ENCODE measurements at places on chromosomes 1 and 21. TPM values are rescaled to one million over a fixed set of nuclear protein-coding genes. Genes with fewer than 3 reads are reported as not detected.
A peak's percentile ranks its signal among the peaks of the same experiment; 100 is the strongest.

GRCh38 chr21:15730484-15731242 is 881 bp downstream of the USP25 start:
- peak; percentile 42 for DNase-seq

DNA sequence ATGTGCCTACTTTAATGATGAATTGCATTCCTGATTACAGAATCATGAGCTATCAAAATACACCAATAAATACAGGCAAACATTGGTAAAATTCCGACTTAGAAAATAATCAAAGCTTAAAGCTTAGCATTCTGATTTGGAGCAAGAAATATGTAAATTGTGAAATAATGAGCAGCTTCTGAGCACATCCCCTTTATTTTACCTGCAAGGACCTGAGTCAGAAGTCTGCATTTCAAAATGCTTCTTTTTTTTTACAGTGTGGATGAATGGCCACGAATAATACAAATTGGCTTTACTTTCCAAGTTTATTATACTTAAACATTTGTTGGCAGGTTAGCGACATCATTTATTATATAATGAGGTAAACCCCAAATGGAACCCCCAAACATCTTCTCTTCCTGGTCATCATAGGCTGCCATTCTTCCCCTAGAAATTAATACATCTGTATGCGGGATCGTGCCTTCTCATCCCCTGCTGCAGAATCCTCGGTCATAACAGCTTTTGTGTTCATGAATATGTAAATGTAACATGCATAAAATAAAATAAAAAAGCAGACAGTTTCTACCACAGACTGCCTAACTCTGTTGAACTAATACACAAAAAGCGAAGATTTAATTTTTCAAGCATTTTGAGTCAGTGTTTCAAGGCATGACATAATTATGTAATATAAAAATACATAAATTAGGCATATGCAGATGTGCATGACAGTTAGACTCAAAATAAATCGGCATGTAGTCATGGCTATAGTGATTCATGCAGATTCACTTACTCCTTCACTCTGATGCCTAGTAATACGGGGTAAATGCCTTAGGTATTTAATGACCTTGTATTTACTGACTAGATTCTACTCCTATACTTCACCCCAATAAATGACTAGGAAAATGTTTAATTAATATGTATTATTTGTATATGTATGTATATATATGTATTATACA is 339.7 kb downstream of the USP25 start:
- DNase-seq, result no peak

- DNase-seq, result no peak
Measured at GRCh38 chr1:77925518-77925917, 37.1 kb downstream of the NEXN start.

DNA sequence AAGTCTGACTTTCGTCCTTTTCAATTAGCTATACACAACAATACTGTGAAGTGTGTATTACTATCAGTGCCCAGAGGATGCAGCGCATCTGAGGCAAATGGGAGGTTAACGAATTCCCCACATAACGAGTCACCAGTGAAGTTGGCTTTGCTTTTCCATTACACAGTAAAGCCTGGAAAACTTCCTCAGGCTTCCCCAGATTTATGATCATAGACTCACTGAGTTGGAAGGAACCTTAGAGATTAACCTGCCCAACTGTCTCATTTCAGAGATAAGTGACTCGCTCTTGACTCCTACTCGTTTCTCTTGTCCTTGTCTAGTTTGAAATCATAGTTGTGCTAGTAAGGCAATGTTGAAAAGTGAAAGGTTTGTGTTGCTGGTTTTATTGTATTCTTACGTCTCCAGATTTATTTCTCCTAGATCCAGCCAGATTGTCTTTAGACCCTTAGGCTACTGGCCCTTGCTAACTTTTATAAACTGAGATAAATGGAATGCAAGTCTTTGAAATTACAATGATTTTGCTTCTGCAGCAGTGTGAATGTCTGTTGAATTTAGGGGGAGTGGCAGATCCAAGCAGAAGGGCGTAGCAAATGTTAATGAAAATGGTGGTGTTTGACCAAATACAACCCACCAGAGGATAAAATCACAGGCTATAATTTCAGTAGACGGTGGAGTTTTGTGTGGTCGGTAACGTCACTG is 17.3 kb downstream of the S1PR1 start:
- DNase-seq, result peak; percentile 46

GRCh38 chr1:161827786-161828185 is 61.7 kb downstream of the ATF6 start:
- no peak for DNase-seq

DNA sequence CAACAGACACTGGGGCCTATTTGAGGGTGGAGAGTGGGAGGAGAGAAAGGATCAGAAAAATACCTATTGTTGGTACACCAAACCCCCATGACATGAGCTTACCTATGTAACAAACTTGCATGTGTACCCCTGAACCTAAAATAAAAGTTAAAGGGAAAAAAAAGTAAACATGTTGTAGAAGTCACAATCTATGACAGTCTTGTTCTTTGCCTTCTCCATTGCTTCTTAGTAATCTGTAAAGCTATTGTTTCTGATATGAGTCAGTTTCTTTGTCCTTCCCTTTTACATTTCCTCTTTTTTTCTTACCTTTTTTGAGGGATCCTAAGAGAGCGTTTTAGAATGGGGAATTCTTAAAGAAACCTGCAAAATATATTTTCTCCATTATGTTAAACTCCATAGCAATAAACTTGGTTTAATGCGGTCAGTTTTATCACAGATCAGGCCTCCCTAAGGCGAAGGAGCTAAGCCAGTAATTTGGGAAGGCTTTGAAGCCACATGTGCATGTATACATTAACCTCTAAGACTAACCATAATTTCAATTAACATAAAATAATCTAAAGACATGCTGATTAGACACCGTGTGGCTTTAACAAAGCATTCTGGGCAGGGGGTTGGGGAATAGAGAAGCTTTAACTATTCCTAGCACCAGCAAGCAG is 77.8 kb upstream of the C1orf105 start:
- DNase-seq, result no peak

GRCh38 chr1:117215733-117216462 is 5.2 kb upstream of the VTCN1 start:
- no peak for DNase-seq

- no peak for DNase-seq
Measured at GRCh38 chr1:77375990-77376389, 94.2 kb downstream of the AK5 start.

Gene VWA5B1
- polyA plus RNA-seq, result 2.5 TPM

Gene TSPEAR
- 0.96 TPM for polyA plus RNA-seq

GRCh38 chr1:162006081-162006480 is 17.6 kb downstream of the OLFML2B start:
- DNase-seq, result no peak

DNA sequence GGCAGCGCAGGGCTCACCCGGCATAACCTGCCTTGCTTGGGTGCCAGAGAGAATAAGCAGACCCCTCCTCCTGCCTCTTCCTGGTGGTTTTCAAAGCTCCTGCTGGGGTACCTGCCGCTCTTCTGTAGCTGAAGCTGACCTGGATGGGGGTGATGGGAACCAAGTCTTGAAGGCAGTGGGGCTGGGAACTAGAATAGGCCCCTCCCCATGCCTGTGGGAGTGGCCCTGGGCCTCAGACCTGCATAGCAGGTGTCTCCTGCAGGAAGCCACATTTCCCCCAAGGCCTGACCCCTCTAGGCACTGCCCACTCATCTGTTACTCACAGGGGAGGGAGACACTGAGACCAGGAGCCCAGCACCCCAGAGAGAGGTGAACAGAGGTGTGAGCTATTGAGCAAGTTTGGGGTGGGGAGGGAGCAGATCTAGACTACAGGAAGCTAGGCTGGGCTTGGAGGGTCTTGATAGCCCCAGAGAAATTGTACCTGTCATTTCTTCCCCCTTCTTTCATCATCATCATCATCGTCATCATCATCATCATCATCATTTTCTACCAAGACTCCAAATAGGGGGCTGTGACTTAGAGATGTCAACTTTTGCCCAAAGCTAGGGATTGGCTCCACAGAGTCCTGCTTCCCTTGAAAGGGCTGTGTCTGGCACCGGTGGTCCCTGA is 10.1 kb downstream of the PADI1 start:
- DNase-seq, result no peak

DNA sequence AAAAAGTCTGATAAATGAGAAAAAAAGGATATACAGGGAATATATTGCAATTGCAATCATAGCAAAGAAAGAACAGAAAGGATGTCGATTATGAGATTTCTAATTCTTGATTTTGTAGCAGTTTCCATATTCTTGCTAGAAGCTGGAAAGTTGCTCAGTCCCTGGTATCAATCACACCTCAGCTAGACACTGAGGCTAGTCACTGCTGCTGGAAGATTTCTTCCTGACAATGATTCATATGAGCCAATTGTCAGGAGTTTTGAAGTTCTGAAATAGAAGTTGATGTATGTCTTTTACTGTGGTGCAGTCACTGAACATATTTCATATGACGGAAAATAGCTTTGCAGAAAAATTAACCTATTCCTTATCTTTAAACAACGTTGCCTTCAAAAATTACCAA is 208.4 kb upstream of the C1orf105 start:
- DNase-seq, result no peak

Gene MCOLN2
- polyA plus RNA-seq, result 1.5 TPM

GRCh38 chr1:229097356-229097755 is 173.6 kb upstream of the RAB4A start:
- no peak for DNase-seq

Gene LMOD1
- 3.9 TPM for polyA plus RNA-seq

DNA sequence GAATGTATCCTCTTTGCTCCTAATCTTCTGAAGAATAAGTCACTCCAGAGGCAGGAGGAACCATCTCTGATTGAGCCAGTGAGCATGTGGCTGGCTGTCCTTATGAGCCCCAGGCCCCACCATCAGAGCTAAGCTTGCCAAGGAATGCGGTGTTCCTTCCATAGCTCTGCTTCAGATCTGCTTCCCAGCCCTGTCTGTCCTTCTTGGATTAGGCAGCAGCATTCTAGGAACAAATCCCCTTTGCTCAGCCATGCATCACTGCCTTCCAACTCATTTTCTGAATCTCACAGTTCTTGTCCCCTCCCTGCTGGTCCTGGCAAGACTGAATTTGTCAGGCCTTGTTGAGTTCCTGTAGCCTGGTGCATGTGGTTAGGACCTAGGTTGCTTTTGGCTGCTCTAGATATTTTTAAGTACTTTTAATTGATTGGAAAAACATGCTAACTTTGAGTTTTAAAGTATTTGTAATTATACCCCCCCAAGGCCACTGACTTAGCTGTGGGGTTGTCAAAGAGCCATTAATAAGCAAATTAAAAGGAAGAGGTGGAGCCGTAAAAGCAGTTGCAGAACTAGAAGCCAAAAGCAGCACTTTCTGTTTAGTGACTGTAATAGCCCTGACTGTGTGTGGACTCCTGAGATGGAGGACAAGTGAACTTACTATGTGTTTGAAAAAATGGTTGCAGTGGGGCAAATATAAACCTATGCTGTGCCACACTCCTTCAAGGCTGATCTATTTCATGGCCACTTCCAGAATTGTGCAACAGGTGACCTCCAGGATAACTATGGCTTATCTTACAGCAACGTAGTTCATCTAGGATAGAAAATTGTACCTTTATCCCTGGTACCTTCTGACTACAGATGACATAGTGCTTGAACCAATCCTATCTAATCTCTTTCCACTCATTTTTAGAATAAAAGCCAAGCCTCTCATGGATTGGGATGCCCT is 61.3 kb upstream of the BACH1 start:
- DNase-seq, result no peak

Gene SRSF11
- polyA plus RNA-seq, result 553 TPM

DNA sequence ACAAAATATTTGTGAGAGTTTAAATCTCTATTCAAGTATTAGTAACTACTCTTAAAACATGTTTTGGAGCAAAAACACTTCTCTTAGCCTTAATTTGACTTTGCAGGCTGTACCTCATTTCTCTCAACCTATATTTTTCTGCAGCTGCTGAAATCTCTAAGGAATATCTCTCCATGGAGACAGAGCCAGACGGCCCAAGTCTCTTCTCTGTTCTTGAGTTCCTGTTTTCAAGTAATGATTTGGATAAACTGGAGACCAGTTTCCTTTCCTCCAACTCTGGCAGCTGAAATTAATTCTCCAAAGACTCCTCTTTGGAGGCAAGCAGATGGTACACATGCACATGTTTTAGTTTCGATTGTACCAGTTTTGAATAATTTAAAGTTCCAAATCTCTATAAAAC is 659.7 kb upstream of the NEGR1 start:
- no peak for DNase-seq

Gene CASQ1
- 0.43 TPM for polyA plus RNA-seq

Gene SLC45A1
- polyA plus RNA-seq, result 2.8 TPM

DNA sequence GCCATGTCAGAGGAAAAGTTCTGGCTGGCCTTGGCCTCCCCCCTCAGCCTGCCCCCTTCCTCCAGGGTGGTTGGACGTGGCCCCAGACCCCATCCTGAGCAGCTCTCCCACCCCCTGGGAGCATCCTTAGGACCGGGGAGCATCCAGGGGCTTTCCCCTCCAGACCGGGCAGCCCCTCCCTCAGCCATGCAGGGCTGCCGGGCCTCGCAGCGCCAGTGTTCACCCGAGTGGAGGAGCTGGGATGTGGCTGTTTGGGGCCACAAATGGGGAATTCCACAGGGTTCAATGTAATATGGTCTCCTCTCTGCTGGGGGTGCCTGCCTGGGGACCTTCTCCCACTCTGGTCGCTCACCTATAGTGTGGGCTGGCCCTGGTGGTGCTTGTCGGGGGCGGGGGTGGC is 4.2 kb upstream of the PFKL start:
- no peak for DNase-seq

DNA sequence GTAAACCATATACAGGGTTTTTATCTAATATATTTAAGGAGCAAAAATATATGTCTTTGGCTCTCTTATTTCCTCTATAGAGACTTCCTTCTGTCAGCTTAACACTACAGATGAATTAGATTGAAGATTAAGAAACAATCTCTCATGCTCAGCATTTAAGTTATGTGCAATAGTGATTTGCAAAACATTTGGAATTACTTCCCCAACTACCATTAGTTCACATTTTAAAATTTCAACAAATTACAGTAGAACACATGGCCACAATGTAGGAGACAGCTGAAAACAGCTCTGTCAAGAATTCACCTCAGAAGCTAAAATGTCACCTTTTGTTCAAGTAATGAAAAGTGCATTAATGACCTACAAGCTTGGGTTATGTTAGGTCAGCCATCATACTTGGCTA is 177.9 kb downstream of the EIF4G3 start:
- DNase-seq, result no peak

Gene CR1
- 18.6 TPM for polyA plus RNA-seq

Gene CTH
- polyA plus RNA-seq, result 16.2 TPM

DNA sequence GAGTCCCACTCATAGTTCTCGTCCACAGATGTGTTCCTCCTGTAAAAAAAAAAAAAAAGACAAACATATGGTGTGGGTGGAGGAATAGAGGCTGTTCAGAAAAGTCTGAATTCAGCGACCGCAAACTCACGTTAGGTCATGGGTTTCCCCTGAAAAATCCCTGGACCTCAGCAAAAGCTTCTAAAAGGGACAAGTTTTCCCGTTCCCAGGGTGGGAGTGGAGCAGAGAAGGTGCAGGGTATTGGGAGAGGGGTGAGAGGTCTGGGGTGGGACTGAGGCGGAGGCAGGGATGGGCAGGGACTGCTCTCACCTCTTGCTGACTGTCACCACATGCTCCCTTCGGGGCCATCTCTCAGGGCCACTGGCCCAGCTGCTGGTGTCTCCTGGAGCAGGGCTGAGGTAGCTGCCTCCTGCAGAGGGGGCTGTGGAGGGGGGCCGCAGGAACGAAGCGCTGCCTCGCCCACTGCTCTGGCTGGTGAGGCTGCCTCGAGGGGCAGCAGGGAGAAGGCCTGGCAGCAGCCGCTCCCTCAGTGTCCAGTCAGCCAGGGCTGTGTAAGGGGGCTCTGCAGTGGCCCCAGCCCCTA is 2.6 kb upstream of the TAGLN2 start:
- DNase-seq, result no peak

All from left kidney (tissue), 8 donors.